ENCODE measurements at places on chromosomes 7 and 10. TPM values are rescaled to one million over a fixed set of nuclear protein-coding genes. Genes with fewer than 3 reads are reported as not detected.

Gene FAM237B
- total RNA-seq = not detected

Gene CLEC5A
- total RNA-seq = not detected

Gene CUBN
- 0.41 TPM for total RNA-seq

Gene CHAT
- total RNA-seq = not detected

Gene GPR37
- not detected for total RNA-seq

DNA sequence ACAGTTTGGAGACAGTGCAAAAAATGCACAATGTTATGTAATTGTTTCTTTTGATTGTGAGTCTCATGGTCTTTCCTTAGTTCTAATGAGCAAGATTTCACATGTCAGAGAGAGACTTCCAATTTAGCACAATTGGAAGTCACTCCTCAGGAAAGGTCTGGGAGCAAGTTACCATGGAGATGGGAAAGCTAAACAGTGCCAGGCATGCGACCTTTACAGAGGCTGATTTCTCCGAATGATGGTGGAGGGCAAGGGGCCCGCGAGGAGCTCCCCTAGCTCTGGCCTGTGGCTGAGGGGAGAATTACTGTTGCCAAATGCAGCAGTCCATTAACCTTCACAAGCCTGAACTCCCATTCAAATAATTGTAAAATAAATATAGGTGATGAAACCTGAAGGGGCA, 59.3 kb downstream of the CDCA7L start:
- no peak for DNase-seq

DNA sequence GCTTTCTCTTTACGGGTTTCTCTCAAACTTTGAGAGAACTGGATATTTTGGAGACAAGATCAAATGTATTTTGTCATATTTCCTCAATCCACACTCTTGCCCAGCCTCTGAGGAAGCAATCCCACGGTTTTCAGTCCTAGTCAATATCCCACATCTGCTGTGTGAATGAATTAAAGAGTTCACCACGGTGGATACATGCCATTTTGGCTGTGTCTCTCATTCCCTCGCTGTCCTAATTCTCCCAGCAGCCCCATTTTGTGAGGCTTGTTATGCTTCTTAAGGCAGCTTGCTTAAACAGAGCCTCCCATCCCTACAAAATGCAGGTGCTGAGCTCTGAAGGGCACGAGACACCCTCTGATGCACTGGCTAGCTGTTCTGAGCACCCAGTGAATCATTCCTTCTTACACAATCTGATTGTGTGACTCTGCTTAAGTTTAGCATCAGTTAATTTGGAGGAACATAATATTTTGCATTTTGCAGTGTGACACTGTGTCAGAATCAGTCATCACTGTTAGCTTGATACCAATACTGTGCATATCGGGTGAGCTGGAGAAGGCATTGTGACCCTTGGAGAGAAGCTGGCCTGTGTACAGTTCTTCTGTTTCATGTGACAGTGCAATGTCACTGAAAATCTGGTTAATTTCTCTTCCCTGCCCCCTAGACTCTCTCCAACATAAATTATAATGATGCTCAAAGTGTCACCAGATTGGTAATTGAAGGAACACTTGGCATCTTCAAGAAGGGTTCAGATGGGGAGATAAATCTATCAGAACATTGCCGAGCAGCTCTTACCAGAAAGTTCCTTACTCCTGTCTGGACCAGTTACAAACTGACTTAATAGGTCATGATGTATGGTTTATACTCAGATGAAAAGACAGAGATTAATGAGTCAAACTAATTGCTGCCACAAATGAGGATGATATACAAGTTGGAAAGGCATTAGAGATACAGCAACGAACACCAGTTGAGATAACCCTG, 103.7 kb upstream of the AOAH start:
- no peak for DNase-seq

DNA sequence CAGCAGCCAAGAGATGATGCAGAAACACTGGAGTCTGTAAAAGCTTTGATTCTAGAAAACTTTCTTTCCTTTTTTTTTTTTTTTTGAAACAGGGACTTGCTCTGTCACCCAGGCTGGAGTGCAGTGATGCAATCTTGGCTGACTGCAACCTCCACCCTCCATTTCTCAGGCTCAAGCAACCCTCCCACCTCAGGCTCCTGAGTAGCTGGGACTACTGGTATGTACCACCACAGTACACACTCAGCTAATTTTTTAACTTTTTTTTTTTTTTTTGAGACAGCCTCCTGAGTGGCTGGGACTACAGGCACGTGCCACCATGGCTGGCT, 17.0 kb upstream of the BAG3 start:
- DNase-seq = no peak

GRCh38 chr10:15091418-15091817, 2.8 kb upstream of the ACBD7 start:
- DNase-seq = no peak

GRCh38 chr7:1555046-1555812, 776 bp downstream of the TMEM184A start:
- DNase-seq = no peak
